Inflammatory macrophage treated with lipopolysaccharide for 4 hours (primary cell): ENCODE measurements at places on chromosomes 6 and 20.

- DNase-seq = peak; percentile 38
These were observed 1.1 kb upstream of the RPS6KA2 start for GRCh38 chr6:166627875-166628801.

GRCh38 chr6:38021571-38021970 lies 202.0 kb downstream of the ZFAND3 start:
- no peak for DNase-seq

DNA sequence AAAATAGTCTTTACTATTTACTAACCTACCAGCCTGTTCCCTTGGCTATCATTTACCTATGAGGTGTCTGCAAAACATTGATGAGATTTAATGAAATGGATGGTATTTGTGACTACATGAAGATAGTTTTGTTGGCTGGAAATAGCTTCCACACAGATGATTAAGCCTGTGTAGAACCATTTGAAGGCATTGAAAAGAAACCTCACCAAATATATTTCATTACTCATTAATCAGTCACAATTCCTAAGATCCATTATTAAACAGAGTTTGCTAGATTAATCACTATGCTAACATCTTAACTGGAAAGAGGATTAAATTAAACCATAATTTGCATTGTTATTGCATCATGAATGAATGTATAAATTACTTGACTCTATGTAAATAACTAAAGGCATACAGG lies 560.3 kb downstream of the BMP2 start:
- DNase-seq = no peak

- no peak for DNase-seq
These were observed 108.7 kb upstream of the TMEM170B start for GRCh38 chr6:11428895-11429294.

- DNase-seq = no peak
These were observed 47.7 kb downstream of the BANF2 start for GRCh38 chr20:17747431-17747846.

- no peak for DNase-seq
These were observed 177.3 kb upstream of the TSHZ2 start for GRCh38 chr20:52794853-52795252.

DNA sequence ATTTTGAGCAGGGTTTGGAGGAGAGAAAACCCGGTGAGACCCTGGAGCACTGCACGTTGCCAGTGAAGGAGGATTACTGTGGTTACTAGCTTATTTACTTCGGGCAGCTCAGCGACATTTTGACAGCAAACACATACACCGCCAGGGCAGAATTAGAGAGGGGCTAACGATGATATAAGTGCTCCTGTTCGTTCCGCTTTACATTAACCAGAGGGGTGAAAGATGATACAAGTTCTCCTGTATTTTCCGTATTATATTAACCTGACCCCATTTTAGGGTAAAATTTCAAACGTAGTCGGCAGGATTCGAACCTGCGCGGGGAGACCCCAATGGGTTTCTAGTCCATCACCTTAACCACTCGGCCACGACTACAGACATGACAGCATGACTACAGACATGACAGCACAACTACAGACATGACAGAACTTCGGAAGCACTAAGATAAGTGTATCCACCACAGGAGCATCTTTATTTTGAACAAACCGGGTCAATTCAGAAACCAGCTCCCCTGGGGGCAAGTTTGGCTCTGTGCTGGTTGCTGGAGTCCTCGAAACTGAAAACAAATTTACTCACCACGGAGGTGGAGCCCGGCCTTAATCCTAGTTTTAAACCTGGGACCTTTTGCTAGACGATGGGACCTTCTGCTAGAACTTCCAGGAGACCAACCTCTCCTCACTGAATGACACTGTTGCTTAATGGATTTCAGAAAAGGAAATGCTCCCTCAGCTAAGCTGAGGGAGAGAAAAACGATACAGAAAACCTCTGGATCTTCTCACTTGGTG lies 80.4 kb upstream of the ZNF184 start:
- no peak for DNase-seq

DNA sequence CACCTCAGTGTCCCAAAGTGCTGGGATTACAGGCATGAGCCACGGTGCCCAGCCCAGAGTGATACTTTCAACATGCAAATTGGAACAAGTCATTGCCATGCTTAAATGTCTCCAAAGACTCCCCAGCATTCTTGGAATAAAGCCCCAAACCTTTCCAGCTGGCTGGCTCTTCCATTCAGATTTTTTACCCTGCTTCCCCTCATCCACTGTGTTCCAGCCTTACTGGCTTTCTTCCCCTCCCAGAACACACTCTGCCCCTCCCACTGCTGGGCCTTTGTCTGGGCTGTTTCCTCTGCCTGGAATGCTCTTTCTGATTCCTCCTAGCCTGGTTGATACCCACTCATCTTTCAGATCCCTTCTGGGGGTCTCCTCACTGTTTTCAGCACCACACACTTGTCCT lies 40.1 kb upstream of the NNAT start:
- no peak for DNase-seq

GRCh38 chr6:36019167-36019566 lies 5.3 kb downstream of the SLC26A8 start:
- peak; percentile 28 for DNase-seq

DNA sequence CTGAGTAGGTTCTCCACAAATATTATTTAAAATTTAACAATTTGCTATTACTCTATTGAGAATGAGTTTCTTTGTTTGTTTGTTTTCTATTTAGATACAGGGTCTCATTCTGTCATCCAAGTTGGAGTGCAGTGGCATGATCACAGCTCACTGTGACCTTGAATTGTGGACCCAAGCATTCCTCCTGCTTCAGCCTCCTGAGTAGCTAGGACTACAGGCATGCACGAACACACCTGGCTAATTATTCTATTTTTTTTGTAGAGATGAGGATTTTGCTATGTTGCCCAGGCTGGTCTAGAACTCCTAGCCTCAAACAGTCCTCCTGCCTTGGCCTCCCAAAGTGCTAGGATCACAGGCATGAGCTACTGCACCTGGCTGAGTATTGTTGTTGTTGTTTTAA lies 122.2 kb downstream of the PHF3 start:
- DNase-seq = no peak

DNA sequence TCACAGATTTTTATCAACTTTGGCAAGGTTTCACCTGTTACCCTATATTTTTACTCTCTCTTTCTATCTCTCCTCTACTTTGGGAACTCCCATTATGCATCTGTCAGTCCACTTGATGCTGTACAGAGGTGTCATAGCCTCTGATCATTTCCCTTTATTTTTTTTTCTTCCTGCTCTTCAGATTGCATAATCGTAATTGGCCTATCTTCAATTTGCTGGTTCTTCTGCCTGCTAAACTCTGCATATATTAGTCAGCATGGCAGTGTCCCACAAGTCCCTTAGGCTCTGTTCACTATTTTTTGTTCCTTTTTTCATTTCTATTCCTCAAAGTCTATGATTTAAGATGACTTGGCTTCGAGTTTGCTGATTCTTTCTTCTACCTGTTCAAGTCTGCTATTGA lies 44.7 kb upstream of the MICB start:
- peak; percentile 79 for DNase-seq

GRCh38 chr20:24150406-24150805 lies 161.8 kb upstream of the GGTLC1 start:
- DNase-seq = no peak

DNA sequence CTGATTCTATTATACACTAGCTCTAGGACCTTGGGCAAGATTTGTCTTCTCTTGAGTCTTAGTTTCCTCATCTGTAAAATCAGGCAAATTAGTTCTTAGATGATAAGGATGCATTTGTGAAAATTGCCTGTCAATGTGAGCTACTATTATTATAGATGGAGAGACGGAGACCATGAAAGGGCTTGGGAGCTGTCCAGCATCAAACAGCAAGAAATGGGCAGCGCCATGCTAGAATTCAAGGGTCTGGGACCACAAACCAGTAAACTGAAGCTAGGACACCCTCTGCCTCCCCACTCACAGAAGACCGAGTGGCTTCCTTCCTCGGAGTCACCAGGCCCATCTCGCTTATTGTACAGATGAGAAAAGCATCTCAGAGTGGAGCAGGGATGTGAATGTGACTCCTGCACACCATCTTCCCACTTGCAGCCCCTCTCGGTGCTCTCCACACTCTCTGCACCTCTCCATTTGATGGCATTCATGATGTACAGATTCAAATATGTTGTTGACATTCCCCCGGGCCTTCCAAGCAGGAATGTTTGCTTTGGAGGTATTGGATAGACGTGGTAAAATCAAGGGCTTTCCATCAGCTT lies 24.1 kb upstream of the BPIFA3 start:
- no peak for DNase-seq

GRCh38 chr20:57317316-57317788 lies 12.3 kb upstream of the SPO11 start:
- DNase-seq = no peak

DNA sequence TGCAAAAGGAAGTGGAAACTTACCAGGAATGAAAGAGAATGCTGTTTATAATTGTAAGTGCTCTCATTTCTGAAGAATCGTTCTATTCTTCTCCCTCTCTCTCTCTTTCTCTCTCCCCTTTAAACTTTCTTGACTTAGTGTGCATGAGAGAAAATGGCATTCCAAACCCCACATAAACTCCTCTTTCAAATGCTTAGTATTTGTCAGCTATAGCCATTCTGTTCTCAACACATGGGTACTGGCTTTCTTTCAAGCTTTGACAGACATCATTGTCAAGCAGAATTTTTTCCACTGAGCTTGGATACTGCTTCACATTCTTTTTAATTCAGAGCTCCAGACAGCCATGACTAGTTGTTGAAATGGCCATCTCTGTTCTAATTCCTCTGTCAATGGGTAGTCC lies 51.1 kb upstream of the PREP start:
- DNase-seq = no peak

GRCh38 chr6:169794317-169795055 lies 43.1 kb downstream of the ERMARD start:
- DNase-seq = no peak

- peak; percentile 70 for DNase-seq
These were observed 134.4 kb downstream of the ARHGAP18 start for GRCh38 chr6:129575378-129576118.

DNA sequence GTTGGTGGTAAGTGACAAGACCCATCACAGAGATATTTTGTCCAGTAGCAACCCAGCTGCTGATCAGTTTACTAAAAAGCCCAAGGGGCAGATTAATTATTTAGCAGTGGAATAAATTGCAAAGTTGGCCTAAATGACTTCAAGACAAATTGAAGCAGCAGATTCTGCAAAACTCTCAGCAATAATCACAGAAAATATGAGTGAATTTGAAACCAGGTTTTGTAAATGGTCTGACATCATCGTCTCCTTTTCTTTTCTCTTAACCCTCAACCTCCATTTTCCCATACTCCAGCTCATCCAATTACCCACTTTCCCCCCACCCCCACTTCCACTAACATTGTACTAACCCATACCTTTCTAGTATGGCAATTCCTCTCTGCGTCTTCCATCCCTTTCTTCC lies 11.3 kb upstream of the PTPRK start:
- no peak for DNase-seq

GRCh38 chr6:21500314-21501020 lies 93.1 kb upstream of the SOX4 start:
- DNase-seq = no peak

DNA sequence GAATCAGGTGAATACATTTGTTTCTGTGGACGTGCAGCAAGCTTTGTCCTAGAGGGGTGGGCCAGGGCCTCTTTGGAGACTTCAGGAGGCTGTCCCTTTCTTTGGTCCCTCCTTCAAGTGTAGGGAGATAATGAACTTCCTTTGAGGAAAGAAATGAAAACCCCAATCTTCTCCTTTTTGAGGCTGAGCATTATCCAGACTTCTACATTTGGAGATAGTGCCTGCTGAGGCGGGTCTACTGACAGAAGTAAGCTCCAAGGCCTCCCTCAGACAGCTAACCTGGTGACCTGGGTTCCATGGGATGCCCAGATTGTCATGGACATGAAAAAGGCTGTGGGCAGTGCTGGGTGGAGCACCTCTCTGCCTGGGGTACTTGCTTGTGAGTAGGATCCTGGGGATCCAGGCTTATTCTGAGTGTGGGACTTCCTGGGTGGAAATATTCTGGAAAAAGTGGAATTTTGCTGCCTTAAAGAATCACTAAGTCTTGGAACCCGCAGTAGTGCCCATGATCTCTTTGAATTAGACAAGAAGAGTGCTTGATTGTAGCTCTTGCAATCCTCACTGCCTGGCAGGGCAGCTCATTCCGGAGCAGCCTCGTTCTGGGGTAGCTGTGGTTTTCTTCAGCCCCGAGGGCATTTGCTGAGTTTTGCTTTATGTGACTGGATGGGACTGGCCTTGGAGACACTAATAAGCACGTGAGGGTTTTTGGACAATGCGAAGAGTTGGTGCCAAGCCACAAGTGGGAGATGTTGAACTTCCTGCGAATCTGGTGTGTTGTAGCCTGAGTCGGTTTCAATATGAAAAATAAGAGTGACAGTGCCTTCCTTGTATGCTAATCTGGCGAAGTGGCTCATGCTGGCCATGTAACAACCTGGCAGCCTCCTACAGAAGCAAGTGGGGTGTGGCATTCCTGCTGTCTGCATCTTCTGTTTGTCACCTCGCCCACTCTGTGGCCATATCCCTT lies 28.1 kb downstream of the SNRNP48 start:
- DNase-seq = peak; percentile 96

DNA sequence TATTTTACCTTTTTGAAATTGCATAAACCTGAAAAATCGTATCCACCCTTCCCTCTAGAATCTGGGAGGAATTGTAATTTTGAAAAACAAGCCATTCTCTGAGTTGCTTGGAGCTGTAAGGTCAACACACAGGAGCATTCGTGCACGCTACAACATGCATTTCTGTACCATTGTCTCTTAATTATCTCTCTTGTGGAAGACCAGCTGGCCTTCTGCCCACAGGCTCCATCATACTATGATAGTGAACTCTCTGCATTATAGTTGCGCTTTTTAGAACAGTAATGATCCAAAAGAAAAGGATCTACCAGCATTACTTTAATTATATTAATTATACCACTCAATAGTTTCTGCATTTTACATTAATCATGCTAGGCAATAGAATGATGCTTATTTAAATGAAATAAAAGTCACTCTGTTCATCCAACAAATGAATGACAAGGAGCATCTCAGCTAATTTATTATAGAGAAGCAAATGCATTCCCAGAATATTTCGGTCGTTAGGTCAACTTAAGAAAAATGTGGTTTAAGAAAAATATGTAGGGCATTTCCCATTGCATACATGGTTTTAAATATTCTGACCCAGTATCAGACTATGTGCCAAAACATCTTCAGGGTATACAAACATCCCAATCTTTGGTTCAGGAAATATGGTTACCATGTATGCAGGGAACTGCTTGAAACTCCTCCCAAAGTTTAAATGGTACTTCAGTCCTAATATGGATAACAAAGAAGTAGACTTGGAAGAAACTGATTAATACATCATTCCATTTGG lies 263.5 kb downstream of the TFAP2A start:
- no peak for DNase-seq

DNA sequence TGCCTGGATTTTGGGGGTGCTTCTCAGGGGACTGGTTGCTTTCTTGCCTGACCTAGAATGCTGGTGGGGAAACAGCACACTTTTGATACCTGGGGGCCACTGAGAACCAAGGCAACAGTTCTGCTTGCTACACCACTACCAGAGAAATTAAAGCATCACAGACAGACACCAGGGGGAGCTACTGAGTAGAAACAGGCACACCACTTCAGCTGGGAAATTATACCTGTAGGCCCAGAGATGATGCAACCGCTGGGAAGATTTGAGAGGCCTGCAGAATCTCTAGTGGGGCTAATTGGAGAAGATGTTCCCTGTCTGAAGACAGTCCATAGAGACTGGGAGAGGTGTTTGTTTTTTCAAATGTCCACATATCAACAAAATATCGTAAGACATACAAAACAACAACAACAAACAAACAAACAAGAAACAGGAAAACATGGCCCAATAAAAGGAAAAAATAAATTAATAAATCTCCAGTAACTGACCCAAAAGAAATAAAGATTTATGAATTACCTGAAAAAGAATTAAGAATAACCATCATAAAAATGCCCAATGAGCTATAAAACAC lies 129.4 kb upstream of the RIN2 start:
- peak; percentile 59 for DNase-seq
